ENCODE measurements at places on chromosomes 13 and 19. TPM values are rescaled to one million over a fixed set of nuclear protein-coding genes. Genes with fewer than 3 reads are reported as not detected.

The KCNRG gene
- total RNA-seq, result 4.9 TPM

The CYP4F8 gene
- not detected for total RNA-seq

The PTPRH gene
- 0.25 TPM for total RNA-seq

The GADD45B gene
- total RNA-seq, result 192 TPM

The DLEU7 gene
- total RNA-seq, result under 0.01 TPM

The ASF1B gene
- total RNA-seq, result 18.3 TPM

The CYP4F11 gene
- total RNA-seq, result not detected

The ATP4B gene
- not detected for total RNA-seq

The ADPRHL1 gene
- total RNA-seq, result 1.1 TPM

The DMAC2 gene
- total RNA-seq, result 44.7 TPM

The AP1M2 gene
- 0.13 TPM for total RNA-seq

The BBC3 gene
- 22.2 TPM for total RNA-seq

The ZNF569 gene
- total RNA-seq, result 3.7 TPM

The MEIOSIN gene
- not detected for total RNA-seq

Measured in bladder microvascular endothelial cell (primary cell).